ENCODE measurements at places on chromosomes 11 and 22.

GRCh38 chr11:117830674-117831351, 6.3 kb upstream of the FXYD2 start:
- no peak for DNase-seq

DNA sequence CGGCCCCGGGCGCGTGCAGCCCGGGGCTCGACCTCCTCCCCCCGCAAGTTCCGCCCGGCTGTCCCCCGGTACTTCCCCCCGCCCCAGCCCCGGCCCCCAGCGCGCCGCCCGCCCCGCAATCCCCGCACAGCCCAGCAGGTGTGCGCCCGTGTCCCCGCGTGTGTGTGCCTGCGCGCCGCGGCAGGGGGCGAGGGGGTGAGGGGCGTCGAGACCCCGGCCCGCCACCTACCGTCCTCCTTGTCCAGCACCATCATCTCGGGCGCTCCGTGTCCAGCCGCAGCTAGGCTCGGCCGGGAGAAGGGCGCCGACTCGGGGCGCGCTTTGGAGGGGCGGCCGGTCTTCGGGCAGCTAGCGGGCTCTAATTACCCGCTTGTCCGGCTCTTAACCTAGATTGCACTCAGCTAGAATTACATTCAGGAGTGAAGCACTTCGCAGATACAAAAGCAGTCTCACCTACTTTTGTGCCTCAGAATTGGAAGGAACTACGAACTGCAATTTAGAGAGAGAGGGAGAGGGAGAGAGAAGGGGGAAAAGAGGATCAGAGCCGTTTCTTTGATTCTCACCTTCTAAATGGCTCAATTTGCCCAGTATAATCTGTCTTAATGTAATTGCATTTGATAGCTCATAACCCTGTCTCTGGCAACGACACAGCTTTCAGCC, 439 bp downstream of the LMO1 start:
- DNase-seq = peak; percentile 6

- DNase-seq = no peak
Observed at GRCh38 chr11:2716376-2717095, 16.7 kb upstream of the KCNQ1OT1 start.

DNA sequence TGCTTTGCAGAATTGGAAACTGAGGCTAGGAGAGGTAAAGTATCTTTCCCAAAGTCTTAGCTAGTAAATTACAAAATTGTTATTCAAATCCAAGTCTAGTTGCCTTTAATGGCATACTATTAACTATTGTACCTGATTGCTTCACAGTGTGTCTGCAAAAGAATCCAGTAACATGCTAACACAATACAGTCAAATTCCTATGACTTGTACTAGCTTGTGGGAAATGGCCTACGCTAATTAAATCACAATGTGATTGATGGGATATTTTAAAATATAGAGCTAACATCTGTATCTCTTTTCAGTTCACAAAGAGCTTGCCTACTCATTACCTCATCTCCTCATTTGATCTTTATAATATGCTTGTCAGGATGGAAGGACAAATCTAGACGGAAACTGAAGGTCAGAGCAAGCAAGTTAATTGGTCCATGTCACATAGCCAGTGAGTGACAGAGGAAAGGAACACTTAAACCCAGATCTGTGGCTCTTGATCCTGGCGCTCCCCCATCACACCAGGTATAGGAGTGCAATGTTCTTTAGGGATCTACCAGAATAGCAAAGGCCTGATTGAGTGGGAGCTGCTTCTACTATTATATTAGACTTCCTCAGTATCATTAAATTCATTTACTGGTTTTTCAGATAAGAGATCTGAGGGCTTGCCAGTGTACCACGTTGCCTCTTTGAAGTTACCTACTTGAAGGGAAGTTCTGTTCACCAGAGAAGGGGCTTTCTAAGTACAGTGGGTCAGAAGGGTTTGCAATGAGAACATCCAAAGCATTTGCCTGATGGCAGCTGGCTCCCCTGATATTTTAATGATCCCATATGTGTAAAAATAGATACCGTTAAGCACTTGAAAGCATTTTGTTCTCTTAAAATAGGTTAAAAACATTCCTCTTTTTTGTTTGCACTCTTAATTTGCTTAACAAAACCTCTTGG, 213.6 kb upstream of the SESN3 start:
- no peak for DNase-seq

GRCh38 chr11:1129143-1129610, 28.6 kb upstream of the MUC5AC start:
- no peak for DNase-seq

DNA sequence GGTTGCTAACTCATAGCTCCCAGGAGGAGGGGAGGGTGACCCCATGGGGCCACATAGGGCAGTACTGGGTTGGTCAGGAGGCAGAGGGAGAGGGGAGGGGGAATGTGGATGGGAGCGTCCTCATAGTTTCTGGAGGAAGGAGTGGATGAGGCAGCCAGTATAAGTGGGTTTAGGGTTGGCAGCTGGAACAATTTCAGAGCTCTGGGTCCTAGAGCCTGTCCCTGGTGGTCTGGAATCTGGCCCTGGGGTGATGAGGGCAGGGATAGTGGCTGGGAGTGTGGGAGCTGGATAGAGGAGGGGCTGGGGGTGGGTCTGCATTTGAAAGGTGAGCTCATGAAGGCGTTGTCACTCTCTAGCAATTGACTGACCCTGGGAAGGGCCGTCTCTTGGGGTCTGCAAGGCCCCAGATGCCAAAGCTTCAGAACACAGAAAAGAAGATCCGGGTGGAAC, 5.3 kb upstream of the MRGPRG start:
- DNase-seq = no peak

All from brain microvascular endothelial cell (primary cell).